HAP-1 (cell line): ENCODE measurements at places on chromosomes 6 and 20.

DNA sequence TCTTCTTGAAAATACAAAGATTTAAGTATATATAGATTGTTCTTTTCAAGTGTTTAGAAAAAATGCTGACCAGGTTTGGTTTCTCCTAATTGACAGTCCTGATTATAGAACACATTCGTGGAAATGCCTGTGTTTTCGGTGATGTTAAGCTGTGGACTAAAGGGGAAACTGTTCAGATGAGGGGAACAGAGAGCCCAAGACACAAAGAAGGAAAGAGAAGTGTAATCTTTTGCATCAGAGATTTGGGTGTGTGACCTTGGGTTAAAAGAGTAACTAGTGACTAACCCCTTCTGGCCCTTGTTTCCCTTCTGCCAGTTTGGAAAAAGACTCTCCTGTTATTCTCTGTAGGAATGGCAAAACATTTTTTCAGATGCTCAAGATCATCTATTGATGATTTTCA, 331.3 kb downstream of the RIMS1 start:
- DNase-seq: no peak

DNA sequence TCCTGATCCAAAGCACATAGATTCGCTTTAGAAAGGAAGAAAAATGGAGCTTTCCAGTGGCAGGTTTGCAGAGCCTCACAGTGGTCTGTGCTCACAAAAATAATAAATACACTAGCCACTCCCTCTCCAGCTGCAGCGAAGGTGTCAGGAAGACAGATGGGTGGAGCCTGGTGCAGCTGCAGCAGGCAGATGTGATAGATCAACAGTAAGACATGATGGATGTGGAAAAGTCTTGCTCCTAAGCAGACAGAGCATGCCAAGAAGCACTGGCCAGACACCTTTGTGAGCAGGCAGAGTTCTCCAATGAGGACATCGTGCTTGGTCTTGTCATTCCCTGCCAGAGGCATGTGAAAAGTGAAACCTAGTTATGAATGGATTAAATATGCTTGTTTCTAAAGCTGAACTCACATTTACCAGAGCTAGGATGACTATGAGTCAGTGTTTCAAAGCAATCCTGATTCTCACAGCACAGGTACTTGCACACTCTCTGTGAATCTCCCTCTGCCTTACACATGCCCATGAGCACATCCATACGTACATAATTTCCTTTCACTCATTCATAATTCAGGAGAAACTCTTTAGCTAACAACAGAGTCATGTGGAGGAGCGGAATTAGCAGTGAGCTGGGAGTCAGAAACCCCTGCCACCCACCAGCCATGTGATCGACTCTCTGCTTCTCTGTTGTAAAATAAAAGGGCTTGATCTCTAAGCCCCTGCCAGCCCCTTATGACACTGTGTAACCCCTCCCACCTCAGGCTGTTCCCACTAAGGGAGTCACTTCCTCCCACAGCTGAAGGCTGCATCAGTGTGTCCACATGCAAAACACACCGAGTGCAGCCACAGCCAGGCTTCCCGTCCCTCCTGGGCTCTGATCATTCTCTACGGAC, 111.2 kb downstream of the SCML4 start:
- no peak for DNase-seq

DNA sequence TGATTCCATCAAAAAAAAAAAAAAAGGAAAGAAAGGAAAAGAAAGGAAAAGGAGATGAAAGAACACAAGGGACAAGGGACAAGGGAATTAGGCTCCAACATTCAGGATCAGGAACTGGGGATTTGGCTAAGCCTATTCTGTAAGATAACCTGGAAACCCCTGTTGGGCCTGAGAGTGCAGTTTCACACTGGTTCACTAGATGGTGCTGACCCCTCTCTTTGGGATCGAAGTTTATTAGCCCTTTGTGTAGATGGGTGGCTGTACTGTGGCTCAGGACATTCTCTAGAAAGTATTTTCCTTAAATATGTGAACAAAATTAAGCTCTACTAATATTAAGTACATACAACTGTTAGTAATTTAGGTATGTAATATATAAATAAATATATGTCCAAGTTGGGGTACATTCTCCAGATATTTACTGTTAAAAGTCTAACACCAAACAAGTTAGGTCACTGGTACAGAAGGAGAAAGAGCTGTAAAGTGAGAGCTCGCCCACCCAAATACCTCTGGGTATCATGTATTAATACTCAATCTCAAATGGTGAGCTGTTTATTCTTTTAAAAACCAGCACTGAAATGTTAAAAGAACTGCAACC, 6.3 kb downstream of the OR2A4 start:
- peak; percentile 59 for DNase-seq

DNA sequence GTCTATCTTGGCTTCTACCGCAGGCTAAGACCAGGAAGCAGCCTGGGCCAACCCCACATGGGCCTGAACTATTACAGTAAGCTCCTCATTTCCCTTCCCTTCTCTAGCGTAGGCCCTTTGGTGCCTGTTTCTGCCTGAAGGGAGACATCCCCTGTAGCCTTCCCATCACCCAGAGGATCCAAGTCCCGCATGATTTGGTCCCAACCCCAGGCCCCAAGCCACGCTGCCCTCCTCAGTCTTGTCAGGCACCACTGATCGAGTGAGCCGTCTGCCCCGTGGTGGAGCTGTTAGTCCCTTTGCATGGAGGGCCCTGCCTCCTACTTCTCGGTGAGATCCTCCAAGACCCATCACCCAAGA, 46.4 kb downstream of the EBF4 start:
- no peak for DNase-seq
